Cerebellar nuclear complex (tissue), 1 donor: ENCODE measurements at places on chromosomes 1 and 21.

DNA sequence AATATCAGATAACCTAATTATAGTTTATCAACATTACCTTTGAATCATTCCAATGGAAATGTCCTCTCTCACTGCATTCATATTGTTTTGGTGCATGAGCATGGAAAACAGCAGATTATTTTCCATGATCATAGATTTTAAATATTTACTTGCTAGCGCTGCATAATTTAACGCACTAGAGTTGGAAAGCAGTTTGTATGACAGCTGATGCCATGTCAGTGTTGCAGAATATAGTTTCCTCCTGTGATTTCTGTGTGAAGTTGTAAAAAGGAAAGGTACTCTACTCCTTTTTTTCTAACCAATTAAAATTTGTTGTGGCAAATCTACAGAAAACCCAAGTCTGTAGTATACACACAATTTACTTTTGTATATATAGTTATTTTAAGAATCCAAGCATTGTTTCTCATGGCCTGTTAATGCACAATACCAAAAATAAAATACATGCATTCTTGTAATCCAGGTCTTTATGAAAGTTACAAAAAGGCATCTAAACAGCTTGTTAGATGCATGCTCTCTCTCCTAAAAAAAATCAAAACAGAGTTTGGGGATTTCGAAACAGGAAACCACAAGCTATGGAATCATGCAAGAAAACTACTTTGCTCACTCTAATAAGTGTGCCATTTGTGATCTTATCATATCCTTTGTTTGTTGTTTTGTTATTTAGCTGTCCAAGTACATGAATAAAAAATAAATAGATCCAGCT is 1.9 kb upstream of the ATG4C start:
- no peak for DNase-seq

DNA sequence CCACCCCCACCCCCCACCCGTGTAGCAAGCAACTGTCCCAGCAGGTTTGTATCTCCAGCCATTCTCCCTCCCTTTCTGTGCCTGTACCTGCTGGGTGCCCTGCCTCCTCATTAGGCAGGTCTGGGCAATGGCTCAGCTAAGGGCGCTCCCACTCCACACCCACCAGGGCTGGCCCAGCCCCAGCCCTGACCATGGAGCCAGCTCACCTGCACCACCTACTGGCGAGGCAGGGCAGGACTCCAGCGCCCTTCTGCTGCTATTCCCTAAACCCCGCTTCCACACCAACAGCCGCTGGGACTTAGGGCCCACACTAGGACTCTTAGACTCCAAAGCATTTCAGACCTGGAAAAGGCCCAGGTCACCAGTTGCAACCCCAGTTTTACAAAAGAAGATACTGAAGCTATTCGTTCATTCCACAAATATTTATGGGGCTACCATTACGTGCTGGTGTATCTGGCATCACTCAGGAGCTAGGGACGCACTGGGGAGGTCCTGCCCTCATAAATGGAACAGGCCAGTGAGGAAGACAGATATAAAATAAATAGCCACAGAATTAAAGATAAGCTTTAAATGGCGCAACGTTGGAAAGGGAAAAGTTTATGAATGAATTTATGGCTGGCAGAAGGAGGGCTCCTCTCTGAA is 24.0 kb downstream of the PGLYRP3 start:
- no peak for DNase-seq

- DNase-seq, result no peak
Observed at GRCh38 chr1:53408013-53408754, 51.0 kb upstream of the DMRTB1 start.

- no peak for DNase-seq
Observed at GRCh38 chr1:29465755-29466154, 229.4 kb downstream of the PTPRU start.

- no peak for DNase-seq
Observed at GRCh38 chr1:109282497-109282951, 421 bp downstream of the PSRC1 start.

- no peak for DNase-seq
Observed at GRCh38 chr1:235336903-235337302, 8.5 kb downstream of the GGPS1 start.

DNA sequence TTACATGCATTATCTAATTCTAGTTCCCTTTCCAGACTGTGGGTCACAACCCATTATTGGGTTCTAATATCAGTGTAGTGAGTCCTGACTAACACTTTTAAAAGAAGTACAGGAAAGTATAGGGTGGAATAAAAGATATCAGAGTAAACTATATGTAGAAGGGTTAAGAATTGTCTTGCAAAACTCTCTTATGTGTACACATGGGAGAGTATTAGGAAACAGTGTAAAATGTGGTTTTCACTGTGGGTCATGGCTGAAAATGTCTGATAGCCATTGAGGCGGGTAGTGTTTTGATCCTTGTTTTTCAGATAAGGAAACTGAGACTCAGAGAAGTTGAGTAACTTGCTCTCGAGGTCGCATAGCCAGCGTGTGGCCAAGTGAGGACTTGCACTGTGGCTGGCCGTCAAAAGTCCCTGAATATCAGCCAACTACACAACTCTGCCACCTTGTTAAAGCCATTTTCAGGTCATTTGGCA is 18.5 kb upstream of the MTARC1 start:
- no peak for DNase-seq

GRCh38 chr1:42824481-42825035 is 7.4 kb upstream of the SVBP start:
- DNase-seq, result no peak

GRCh38 chr21:38352536-38353219 is 95.9 kb downstream of the KCNJ15 start:
- DNase-seq, result no peak

DNA sequence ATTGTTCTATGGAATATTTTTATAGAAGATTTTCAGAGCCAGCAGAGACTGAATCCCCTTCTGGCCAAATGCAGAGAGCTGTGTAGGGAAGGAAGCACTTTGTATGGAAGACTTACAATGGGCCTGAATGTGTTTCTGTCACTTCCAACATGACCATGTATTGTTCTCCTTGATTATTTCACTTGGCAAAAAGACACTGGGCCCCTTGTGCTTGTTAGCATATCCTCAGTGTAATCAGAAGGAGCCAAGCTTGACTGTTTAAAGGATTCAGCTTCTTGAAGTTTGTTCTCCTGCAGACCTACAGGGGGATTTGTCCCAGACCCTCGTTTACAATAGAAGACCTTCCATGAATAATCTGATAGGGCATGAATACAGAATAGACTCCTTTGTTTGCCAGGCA is 48.1 kb upstream of the UBE2U start:
- DNase-seq, result no peak

DNA sequence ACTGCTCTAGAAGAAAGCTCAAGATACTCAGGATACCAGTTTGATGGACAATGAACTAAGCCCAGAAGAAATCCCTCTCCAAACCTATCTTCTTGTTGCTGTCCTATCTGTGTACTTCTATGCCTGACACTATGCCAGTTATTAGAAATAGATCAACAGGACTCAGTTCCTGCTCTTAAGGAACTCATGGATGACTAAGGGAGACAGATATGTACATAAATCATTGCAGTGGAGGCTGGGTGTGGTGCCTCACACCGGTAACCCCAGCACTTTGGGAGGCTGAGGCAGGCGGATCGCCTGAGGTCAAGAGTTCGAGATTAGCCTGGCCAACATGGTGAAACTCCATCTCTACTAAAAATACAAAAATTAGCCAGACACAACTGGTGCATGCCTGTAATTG is 42.4 kb upstream of the AK4 start:
- DNase-seq, result no peak

- DNase-seq, result no peak
Observed at GRCh38 chr1:28087614-28088167, 719 bp downstream of the EYA3 start.

DNA sequence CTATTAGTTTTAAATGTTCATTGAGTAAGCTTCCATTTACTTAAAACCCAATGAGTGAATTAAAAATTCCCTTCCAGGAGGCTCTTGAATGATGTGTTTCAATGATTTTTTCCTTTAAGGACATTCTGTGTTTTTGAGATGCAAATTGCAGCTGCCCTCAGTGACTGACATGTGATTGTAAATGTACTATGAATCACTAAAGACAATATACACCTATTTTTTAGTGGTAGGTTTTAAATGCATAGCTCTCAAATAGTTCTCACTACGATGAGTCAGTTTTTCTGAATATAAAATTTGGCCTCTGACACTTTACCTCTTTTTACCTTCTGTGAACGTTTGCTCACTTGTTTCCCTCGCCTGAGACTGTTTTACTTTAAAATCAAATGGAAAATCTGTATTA is 204.7 kb downstream of the BARHL2 start:
- no peak for DNase-seq
